ENCODE measurements at places on chromosomes 13 and 19. TPM values are rescaled to one million over a fixed set of nuclear protein-coding genes. Genes with fewer than 3 reads are reported as not detected.

NAT14 gene
- total RNA-seq: 45.6 TPM

DPF1 gene
- total RNA-seq: 9.2 TPM

PALM gene
- total RNA-seq: 5.1 TPM

ACTMAP gene
- 2.2 TPM for total RNA-seq

MADCAM1 gene
- total RNA-seq: 0.08 TPM

ZNF154 gene
- total RNA-seq: not detected

SELENOV gene
- not detected for total RNA-seq

KLHL1 gene
- total RNA-seq: 0.03 TPM

FFAR1 gene
- total RNA-seq: 0.16 TPM

CDC42EP5 gene
- 6.6 TPM for total RNA-seq

PLVAP gene
- not detected for total RNA-seq

GNA15 gene
- not detected for total RNA-seq

EXOC3L2 gene
- 0.72 TPM for total RNA-seq
